Renal pelvis (tissue), 12 donors: ENCODE measurements at places on chromosomes 11 and 22. TPM values are rescaled to one million over a fixed set of nuclear protein-coding genes. Genes with fewer than 3 reads are reported as not detected.

Gene FTH1
- polyA plus RNA-seq: 2,180 TPM

Gene AGBL2
- polyA plus RNA-seq: 16.2 TPM

Gene DESI1
- 25.0 TPM for polyA plus RNA-seq

Gene OR52B2
- not detected for polyA plus RNA-seq

Gene KIRREL3
- polyA plus RNA-seq: 1.7 TPM

Gene OR8D1
- polyA plus RNA-seq: not detected

Gene ASCL2
- 3.1 TPM for polyA plus RNA-seq

Gene USP2
- 10.0 TPM for polyA plus RNA-seq

Gene OR4C3
- polyA plus RNA-seq: not detected

Gene ST14
- polyA plus RNA-seq: 34.2 TPM

Gene SLC25A45
- 5.6 TPM for polyA plus RNA-seq

Gene GGT1
- 89.3 TPM for polyA plus RNA-seq

Gene MMP3
- polyA plus RNA-seq: 0.10 TPM

Gene CST6
- not detected for polyA plus RNA-seq

Gene HYOU1
- polyA plus RNA-seq: 133 TPM

Gene SCGB1D2
- polyA plus RNA-seq: 2.0 TPM

Gene TMEM191B
- 1.2 TPM for polyA plus RNA-seq

Gene OR51B2
- polyA plus RNA-seq: not detected

Gene POLDIP3
- 110 TPM for polyA plus RNA-seq

Gene POLR2F
- polyA plus RNA-seq: 71.1 TPM

Gene IGSF22
- polyA plus RNA-seq: 2.4 TPM

Gene ANGPTL5
- 0.19 TPM for polyA plus RNA-seq

Gene OR2D2
- polyA plus RNA-seq: not detected

Gene YPEL4
- 5.9 TPM for polyA plus RNA-seq

Gene DCHS1
- polyA plus RNA-seq: 30.7 TPM
